HCT116 (cell line): ENCODE measurements at places on chromosomes 13 and 19. TPM values are rescaled to one million over a fixed set of nuclear protein-coding genes. Genes with fewer than 3 reads are reported as not detected.
A peak's percentile ranks its signal among the peaks of the same experiment; 100 is the strongest.

DNA sequence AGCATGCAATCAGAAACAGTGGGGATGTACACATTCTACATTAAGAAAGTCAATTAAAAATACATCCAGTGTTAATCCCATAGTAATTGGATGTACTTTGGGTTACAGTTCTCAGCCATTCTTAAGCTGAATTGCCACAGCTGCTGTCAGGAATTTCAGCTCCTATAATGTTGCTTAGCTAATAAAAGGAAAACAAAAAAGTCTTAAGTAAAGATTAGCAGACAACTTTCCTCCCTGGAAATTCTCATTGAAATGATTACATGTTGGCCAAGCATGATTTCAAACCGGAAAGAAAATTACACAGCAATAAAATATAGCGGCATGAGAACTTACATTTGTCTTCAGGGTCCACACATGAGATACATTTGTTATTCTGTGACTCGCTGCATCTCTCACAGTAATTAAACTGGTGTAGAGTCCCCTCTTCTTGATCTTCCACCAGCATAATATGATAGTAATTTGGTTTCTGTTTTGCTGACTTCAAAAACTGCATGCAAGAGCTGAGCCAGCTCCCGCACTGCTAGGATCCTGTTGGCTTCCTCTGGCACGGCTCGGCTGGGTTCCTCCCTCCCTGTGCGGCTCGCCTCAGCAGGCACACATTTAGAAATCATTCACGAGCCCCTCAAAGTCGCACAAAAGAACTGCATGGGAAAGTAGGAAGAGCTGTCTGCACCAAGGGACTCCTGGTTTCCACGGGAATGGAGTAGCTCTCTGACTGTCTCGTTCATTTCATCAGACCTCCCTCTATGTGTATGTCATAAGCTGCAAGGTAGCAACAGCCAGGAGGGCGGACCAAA, at the start of gene HTR2A:
TSS of gene HTR2A (minus strand) at position 713 of the 797 bp plus-strand sequence. CDS start 1,147 bp downstream, outside the sequence.
- no peaks in the 10 kb centered on the region for H3K36me3 ChIP-seq
- DNase-seq, result no peak
- H3K4me1 ChIP-seq, result no peaks in the 10 kb centered on the region
- no peak within 1 kb of the TSS for H3K27ac ChIP-seq

DNA sequence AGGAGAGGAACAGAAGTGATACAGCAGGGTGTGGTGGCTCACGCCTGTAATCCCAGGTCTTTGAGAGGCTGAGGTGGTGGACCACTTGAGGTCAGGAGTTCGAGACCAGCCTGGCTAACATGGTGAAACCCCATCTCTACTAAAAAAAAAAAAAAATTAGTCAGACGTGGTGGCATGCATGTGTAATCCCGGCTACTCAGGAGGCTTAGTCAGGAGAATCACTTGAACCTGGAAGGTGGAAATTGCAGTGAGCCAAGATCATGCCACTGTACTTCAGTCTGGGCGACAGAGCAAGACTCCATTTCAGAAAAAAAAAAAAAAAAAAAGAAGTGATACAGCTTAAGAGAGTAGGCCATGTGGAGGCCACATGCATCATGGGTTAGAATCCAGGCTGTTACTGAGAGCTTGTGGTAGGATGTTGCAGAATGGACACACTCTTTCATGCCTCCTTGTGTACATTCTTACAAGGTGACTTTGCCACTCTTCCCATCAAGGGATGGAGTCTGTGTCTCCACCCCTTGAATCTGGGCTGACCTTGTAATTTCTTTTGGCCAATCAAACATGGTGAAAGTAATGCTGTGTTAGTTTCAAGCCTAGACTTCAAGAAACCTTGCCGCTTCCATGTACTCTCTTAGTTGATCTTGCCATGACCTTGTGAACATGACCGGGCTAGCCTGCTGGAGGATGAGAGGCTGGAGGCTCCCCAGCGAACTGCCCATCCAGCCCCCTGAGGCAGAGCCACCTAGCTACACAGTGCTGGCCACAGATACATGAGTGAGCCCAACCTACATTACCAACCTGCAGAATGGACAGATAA, 12.3 kb downstream of the FAM187B start:
- H3K27ac ChIP-seq, result no peak overlapping the region
- no peak for DNase-seq
- no peaks in the 10 kb centered on the region for H3K27me3 ChIP-seq
- H3K4me3 ChIP-seq, result no peak overlapping the region
- H3K4me1 ChIP-seq, result peaks cover 42% of the 10 kb centered on the region

DNA sequence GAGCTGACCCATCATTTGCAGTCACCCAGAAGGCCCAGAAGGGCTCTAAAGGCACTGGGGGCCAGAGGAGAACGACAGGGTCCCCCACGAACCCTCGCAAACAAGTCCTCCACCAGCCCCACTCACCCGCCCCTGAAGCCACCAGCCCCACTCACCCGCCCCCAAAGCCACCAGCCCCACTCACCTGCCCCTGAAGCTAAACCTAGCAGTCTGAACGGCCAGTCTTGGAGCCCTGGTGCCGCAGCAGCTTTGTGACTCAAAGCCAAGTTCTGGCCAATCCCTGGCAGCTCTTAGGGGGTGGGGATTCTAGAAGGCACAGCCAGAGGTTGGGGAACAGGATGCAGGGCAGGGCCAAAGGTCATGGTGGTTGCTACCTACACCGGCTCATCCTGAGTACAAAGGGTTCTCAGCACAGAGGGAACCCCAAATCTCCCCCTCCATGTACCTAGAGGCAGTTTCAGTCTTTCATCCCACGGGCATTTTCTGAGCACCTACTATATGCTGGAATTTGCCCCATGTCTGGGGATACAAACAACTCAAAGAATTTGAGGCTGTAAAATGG, at the start of gene IQCN:
TSS of gene IQCN (minus strand) at position 234 of the 562 bp plus-strand sequence. CDS start 4,974 bp downstream, outside the sequence.
- no peaks in the 10 kb centered on the region for H3K27me3 ChIP-seq
- H3K4me1 ChIP-seq, result peaks cover 57% of the 10 kb centered on the region
- H3K36me3 ChIP-seq, result 0 out of 2 replicates have a peak, but pooled peaks cover 4% of the 10 kb centered on the region
- peak within 1 kb of the TSS; percentile 92 for H3K27ac ChIP-seq
- DNase-seq, result no peak

GRCh38 chr19:51503896-51504295, 2.3 kb upstream of the SIGLEC12 start:
- no peak overlapping the region for H3K4me3 ChIP-seq
- peaks cover 8% of the 10 kb centered on the region for H3K27me3 ChIP-seq
- no peaks in the 10 kb centered on the region for H3K4me1 ChIP-seq
- H3K36me3 ChIP-seq, result no peaks in the 10 kb centered on the region
- no peak overlapping the region for H3K27ac ChIP-seq
- no peak for DNase-seq

DNA sequence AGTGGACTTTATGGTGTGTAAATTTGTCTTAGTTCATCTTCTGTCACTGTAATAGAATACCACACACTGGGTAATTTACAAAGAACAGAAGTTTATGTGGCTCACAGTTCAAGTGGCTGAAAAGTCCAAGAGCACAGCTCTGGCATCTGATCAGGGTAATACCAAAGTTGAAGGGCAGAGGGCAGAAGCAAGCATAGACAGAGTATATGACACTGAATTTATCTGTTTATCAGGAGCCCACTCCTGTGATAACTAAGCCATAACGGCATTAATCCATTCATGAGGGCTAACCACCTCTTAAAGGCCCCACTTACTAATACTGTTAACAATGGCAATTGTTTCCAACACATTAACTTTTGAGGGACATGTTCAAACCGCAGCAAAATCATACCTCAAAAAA, 4.0 kb upstream of the RFXAP start:
- no peak overlapping the region for H3K4me3 ChIP-seq
- no peaks in the 10 kb centered on the region for H3K36me3 ChIP-seq

Gene NCAN
- 0.07 TPM for total RNA-seq

Gene IFI30
- 64.6 TPM for total RNA-seq
